ENCODE measurements at places on chromosomes 12 and 14. TPM values are rescaled to one million over a fixed set of nuclear protein-coding genes. Genes with fewer than 3 reads are reported as not detected.

- DNase-seq = no peak
These were observed 133.8 kb upstream of the FOXN3 start for GRCh38 chr14:89550821-89551220.

Gene CLEC1B
- not detected for total RNA-seq

DNA sequence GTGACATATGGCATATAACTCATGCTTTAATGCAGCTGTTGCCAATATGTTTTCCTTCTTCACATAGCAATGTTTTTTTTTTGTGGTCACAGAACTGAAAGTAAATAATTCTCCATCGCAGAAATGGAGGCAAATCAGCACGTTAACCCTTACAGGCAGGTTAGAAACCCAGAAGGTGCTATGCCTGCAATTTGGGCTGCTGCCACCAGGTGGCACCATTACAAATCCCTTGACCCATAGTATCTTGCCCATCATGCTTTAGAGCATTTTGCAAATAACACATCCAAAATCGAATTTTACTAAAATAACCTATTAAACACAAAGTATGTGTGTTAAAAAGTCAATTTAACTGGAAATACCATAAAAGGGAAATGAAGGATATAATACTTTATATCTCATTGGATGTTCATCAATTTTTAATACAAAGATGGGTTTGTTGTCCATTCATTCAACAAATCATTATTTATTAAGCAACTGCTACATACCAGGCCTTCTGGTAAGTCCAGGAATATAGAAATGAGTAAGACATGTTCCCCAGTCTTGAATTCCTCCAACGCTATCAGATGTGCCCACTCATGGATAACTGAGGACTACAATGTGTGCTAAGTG, 340.1 kb downstream of the GLT1D1 start:
- peak; percentile 29 for DNase-seq

Gene MEG3
- total RNA-seq = not detected

DNA sequence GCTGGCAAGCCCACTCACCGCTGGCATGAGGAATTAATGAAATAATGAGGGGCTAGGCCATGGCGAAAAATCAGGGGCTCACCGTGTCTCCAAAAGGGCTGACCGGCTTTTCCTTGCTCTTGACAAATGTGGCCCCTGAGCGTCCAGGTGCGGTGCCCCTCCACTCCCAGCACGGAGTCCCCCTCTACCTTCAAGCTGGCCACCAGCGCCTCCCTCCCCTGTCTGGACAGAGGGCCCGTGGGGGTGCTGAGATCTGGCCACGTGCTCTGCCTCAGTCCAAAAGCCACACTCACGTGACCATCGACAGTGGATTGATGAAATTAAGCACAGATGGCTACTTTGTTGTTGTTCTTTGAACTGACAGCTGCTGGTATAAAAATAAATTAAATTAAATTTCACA, 78.8 kb upstream of the BCL11B start:
- no peak for DNase-seq

DNA sequence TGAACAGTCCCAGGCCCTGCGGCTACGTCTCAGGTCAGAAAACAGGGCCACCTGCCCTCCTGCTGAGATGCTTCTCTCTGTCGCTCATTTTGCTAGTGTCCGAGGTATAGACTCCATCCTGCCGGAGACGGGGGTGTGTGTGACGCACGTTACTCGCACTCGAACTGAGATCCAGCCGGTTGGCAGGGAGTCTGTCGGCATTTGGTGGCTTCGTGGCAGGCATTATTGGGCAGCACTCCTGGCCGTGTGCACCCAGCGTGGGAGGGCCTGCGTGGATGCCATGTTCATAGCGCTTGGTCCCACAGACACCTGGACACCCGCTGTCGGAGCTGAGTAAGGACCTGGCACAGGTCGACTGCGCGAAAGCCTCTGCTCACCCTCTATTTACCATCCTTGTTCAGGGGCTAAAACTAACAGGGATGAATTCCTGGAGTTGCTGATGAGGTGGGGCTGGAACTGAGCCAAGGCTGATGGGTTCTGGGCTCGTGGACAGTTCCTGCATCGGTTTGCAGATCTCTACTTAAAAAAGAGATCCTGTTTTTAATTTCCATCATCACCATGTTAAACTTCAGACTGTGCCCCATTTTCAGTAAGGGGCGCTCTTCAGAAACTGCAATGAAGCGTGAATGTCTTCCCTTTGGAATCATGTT, 28.6 kb downstream of the AACS start:
- DNase-seq = no peak

Gene PARPBP
- 29.5 TPM for total RNA-seq

- DNase-seq = no peak
These were observed 71.7 kb downstream of the TPH2 start for GRCh38 chr12:72010356-72010755.

DNA sequence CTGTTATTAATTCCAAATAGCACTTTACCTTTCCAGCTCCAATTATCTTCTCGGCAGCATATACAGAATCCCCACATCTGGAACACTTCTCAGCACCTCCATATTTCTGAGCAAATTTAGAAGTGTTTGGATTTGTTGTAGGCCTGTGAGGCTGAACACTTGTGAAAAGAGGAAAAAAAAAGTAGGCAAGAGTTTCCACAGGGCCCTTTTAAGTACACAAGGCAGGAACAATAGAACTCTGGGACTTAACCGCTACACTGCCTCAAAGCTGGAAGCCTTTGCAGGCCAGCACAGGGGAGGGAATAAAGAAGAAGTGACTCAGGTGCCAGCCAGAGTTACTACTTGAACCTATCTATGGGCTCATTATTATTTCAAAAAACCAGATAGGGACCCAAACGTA, 18.6 kb downstream of the CSRP2 start:
- DNase-seq = no peak

DNA sequence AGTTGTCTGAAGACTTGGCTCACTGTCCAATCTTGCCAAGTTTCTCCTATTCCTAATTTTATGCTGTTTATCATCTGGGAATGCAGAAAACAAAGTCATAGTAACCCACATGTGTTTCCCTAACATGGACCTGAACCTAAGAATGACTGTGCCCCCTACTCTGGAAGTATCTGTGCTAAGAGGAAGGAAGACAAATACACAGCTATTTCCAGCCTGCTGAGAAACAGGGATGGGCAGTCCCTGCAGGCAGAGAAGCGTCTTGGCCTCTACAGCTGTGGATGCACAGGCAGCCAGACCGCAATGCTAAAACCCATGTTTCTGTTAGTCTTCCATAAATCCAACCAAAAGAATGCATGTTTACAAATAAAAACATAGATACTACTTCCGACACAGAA, 56.2 kb downstream of the DUSP16 start:
- DNase-seq = no peak

DNA sequence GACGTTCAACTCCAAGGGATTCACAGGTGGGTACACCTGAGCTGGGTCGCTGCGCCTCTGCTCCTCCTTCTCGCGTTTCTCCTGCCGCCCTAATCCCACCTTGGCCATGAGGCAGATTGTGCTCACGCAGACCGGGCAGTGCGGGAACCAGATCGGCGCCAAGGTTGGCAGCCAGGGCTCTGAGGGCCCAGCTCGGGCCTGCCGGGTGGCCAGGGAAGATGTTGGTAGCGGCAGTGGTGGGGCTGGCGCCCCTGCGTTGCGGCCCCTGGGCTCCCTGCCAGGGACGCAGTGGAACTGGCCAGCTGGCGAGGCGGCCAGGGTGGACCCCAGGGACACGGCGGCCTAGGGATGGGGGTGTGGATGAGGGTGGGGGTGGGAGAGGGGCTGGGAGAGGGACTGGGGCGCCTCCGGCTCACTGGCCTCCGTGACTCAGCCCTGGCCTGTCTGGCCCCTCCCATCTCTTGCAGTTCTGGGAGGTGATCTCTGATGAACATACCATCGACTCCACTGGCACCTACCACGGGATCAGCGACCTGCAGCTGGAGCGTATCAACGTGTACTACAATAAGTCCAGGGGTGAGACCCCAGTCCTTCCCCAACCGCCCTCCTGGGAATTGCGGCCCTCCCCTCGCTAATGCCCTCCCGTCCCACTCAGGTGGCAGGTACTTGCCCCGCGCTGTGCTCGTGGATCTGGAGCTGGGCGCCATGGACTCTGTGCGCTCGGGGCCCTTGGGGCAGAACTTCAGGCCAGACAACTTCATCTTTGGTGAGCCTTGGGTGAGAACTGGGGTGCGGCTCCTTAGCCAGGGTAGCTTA, 114.9 kb upstream of the ALG10B start:
- DNase-seq = no peak

GRCh38 chr12:105417732-105418131, 87.2 kb downstream of the C12orf75 start:
- DNase-seq = no peak

Gene DTX1
- total RNA-seq = 10.7 TPM

Gene GOLGA3
- 29.1 TPM for total RNA-seq

DNA sequence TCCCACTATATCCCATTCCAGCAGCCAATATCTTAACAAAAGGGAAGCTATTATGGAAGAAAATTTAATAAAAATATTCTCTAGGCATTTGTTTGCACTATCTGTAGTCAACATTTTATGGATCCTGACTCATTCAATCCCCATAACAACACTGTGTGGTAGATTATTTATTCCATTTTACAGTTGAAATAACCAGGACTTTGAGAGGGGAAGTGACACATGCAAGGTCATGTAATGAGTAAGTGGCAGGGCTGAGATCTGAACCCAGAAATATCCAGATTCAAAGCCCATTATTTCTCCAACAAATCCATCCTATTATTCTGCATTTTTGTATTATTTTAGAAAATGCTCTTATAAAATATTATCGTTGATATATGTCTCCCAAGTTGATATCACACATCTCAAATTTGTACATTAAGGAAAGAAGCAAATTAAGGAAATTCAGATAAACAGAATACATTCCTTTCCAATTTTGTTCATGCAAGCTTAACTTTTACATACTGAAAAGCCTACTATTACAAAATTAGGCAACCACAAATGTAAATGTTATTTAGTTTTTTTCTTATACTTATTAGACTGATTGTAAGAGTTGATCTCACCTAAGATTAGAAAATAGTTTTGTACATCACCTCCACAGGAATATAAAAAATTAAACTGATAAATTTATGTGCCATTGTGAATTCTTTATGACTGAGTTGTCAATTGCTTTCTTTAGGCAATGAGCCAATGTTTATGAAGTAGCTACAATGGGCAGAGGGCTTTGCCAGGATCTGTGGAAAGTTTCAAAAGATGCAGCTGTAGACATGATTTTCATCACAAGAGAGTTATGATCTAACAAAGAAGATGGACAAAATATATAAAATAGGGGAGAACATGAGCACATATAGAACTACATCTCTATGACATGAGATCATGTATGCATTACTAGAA, 55.1 kb upstream of the E2F7 start:
- DNase-seq = no peak

Gene PTGER2
- total RNA-seq = 1.2 TPM

DNA sequence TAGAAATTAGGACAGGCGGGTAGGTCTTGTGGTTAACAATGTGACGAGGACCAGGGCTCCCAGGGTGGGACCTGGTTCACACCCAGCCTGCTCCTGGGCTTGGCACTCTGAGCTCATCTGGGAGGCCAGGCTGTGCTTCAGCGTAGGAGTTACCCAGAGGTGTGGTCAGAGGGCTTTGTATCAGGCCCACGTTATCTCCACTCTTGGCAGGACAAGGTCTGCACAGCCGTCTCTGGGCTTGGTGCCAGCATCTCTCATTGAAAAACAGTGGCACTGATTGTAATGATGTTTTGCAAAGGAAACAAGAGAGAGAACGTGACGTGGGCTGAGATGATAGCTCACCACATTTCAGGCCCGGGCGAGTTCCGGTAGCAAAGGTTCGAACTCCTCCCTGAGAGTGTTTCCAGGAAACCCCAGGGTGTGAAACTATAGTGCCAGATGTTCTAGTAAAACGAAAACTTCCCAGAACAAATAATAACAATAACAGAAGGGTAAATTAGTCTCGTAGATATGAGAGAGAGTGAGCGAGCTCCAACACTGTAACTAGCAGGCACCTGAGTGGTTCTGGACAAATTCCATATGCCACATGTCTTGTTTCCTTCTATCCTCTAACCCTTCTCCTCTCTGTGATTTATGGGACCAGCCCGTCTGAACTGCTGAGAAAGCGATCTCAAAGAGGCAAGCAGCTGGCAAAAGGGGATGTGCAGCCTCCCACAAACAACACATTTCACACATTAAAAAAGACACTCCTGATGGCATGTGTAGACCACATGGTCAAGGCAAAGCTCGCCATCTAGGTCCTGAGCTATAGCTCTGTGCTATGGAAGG, 227.3 kb downstream of the KTN1 start:
- peak; percentile 87 for DNase-seq

DNA sequence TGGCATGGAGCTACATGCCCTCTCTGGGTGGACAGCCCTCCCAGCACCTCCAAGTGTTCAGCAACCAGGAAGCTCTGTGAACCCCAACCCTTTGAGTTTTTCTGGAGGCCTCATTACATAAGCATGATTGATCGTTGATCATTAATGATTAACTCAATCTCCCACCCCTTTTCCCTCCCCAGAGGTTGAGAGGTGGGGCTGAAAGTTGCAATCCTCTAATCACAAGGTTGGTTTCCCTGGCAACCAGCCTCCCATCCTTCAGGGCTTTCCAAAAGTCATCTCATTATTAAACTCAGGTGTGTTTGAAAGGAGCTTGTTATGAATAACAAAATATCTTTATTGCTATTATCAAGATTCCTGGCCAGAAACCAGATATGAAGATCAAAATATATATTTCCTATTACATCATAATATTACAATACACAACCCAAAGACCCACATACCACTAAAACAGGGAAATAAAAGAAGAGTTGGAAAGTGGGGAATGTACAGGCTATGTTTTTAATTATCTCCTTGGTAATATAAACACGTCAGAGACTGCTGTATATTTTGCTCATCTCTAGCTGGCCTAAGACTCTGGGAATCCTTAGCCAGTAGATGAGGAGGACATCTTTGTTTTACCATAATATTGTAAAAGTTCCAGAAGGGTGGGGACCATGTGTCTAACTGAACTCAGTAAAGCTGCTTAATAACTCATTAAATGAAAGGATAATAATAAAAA, 73.6 kb downstream of the SSPN start:
- no peak for DNase-seq

Gene ARHGAP9
- 97.9 TPM for total RNA-seq

DNA sequence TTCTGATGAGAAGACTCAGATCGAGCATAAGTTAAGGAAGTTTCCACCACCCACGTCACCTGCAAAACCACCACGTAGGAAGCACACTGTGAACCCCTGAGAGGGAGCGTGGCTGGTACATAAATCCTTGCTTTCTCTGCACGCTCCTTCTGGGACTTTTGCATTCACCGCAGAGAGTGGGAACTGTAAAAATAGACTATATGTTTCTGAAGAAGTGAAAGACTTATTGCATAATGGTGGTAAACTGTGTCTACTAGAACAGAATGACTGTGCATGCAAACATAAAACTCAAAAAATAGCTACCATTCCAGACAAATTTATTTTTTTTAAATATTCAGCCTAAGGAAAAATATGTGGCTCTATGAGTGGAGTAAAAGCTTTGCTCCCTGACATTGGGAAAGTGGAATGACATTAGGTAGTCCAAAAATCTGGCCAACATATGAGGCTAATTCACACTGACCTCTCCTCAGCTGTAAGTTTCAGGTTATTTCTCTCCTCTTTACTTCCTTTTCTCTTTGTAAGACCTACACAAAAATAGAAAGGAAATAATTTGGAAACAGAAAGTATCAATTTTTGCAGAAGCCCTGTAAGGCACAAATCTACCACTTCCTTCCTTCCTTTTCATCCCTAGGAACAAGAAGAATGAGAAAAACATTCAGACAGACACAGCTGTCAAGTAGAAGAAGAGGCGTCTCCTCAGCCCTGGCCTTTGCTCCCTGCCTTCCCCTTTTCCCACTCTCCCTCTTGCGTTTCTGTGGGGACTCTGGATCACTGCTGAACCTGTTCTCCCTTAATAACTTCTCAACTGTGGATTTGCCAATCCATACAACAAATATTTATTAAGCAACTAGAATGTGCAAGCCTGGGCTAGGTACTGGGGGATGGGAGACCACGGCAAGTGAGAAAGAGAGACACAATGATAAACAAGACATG, 264.3 kb upstream of the FOXN3 start:
- DNase-seq = peak; percentile 80

GRCh38 chr14:92846162-92846897, 52.2 kb downstream of the GOLGA5 start:
- DNase-seq = peak; percentile 58

All from activated naive CD4-positive, alpha-beta T cell treated with anti-CD3 and anti-CD28 coated beads for 36 hours (primary cell).